Activated CD8-positive, alpha-beta memory T cell treated with anti-CD3 and anti-CD28 coated beads for 1 hour (primary cell): ENCODE measurements at places on chromosomes 1 and 21.
A peak's percentile ranks its signal among the peaks of the same experiment; 100 is the strongest.

GRCh38 chr1:167057241-167057688 lies 32.9 kb downstream of the GPA33 start:
- DNase-seq, result no peak

DNA sequence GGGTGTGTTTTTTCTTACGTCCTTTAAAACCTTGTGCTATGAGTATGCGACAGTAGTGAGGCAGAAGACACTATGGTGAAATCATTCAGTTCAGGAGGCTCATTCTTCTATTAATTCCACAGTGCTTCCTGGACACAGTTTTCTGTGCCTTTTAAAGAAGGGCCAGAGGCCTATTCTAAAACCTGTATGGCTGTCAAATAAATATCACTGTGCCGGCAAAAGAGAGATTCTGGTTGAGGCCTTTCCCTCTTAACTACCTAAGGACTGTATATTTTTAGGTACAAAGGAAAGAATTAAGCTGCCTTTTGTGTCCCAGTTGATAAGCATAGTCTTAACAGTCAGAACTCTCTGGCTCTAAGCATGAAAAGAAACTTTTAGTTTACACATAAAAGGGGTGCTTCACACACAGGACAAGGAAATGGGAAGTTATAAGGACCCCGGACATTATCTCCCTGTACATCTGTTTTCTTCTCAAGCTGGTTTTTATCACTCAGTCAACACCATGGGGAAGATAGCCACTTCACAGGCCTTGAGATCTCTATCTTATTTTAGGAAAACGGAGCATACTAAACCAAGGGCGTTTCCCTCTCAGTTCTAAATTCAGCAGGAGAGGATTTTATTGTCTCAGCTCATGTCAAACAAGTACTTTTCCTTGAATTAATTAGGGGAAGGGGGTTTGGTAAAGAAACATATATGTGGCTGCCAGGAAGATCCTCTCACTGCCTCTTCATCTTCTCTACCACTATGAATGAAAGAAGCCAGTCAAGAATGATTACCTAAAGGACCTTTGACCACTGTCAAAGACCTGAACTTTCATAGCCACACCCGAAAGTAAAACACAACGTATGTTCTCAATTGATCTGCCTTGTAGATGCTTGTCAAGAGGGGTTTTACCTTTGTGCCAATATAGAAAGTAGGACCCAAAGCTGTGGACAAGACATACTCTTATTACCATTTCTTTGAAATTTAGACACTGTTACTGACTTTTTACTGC lies 71.4 kb upstream of the HSPA13 start:
- DNase-seq, result no peak

- no peak for DNase-seq
Measured at GRCh38 chr1:245715970-245716369, 561.2 kb downstream of the KIF26B start.

GRCh38 chr1:218339267-218339831 lies 5.8 kb upstream of the TGFB2 start:
- no peak for DNase-seq

DNA sequence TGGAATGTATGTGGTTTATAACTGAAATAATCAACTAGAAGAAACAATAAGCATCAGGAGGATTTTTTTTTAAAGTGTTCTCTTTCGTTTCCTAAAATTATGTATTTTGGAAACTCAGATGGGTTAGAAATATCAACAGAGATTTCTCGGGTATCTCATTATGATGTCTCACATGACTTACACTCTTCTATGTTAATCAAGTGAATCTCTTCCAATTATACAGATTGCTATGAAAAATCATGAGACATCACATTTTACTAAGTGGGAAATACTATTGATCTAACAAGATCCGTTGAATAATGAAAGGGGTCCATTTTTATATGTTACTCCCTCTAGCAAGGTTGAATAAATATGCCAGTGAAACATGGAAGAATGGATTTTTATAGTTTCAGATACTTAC lies 54.7 kb upstream of the NRIP1 start:
- no peak for DNase-seq

GRCh38 chr1:177385760-177386698 lies 215.3 kb downstream of the BRINP2 start:
- DNase-seq, result no peak

DNA sequence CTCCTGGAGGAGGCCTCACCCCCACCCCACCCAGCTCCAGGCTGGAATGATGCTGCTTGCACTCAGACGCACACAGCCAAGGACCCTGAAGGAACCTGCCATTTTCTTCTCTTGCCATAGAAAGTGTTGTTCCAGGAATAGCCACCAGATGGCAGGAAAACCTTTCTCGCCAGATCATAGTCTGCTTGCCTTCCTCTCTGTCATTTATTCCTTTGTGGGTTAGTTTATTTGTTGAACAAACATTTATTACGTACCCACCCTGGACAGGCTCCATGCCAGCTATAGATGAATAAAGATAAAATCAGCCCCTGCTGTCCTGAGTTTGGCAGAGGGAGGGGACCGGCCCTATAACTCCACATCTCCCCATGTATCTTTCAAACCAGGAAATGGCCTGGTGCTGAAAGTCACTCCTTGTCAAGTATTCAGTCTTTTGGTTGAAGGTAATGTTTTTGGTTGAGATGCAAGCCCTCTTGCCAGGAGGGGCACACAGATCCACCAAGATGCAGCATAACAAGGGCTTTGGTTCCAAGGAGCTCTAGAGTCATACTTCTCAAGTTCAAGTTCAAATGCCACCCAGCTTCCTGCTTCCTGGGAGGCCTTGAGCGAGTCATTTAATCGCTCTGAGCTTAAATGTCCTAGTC lies 7.0 kb upstream of the KCNC4 start:
- DNase-seq, result peak; percentile 22

DNA sequence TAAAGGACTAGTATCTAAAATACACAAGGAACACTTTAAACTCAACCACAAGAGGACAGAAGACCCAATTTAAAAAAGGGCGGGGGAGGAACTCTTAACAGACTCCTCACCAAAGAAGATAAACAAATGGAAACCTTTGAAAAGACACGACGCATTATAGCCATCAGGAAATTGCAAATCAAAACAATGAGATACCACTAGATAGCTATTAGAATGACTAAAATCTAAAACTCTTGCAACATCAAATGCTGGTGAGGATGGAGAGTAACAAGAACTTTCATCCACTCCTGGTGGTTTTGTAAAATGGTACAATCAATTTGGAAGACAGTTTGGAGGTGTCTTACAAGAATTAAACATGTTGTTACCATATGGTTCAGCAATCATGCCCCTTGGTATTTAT lies 708.2 kb downstream of the BRINP3 start:
- DNase-seq, result no peak

DNA sequence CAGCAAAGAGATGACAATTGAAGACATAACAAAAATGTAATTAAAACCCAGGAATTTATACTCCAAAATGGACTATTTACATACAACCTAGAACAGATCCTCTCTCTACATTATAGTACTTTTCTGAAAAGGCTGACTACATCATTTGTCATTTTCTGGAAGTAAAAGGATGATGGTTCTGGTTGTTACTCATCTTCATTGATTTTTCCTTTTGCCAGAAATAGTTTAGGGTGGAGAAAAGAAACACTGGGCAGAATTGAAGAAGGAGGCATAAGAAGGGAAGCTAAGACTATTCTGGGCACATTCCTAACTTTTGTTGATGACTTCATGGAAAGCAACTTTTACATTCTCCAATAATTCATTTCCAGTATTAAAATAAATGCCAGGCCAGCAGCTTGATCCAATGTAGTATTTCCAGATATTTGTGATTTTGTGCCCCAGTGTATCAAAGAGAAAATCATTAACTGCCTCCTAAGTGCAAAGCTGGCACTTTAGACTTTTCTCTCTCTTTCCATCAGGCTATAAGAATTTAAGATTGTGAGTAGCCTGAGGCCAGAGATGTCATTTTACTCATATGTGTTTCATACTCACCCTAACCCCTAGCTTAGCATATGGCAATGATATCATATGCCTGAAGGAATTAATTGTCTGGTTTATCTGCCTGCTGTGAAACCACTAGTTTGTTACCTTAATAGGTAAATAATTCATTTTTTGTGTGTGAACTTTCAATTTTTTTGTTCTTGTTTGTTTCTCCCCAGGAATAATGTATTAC lies 369.5 kb upstream of the LYPLAL1 start:
- DNase-seq, result no peak

GRCh38 chr1:59005491-59006288 lies 221.8 kb upstream of the JUN start:
- no peak for DNase-seq

DNA sequence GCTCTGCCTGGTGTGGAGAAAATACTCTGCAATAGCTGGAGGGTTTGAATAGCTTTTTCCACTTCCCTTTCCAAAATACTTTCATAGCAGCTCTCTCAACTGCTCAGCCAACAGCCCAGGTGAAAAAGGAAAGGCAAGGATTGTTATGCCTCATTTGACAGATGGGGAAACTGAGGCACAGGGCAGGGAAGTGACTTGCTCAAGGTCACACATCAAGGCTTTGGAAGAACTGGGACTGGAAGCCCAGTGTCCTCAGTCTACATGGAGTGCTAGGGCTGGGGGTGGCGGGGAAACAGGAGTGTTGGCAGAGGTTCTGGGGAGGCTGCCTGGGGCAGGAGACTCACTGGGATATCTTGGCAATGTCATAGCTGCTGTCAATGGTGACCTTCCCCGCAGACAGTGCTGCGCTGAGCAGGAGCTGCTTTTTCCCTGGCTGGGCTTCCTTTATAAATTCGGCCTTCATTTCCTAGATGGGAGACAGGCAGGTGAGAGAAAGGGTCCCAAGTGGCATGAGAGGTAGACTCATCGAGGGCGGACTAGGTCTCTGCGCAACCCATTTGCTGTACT lies 4.0 kb downstream of the CHI3L1 start:
- DNase-seq, result no peak
